ENCODE measurements at places on chromosomes 7 and 10.

- DNase-seq = peak; percentile 2
Measured at GRCh38 chr10:46251857-46252847, 34.6 kb upstream of the ANTXRL start.

GRCh38 chr7:111098011-111098925, 7.3 kb downstream of the LRRN3 start:
- DNase-seq = peak; percentile 55

- no peak for DNase-seq
Measured at GRCh38 chr7:110898516-110898915, 192.4 kb upstream of the LRRN3 start.

- no peak for DNase-seq
Measured at GRCh38 chr10:114279289-114279688, 40.2 kb downstream of the VWA2 start.

DNA sequence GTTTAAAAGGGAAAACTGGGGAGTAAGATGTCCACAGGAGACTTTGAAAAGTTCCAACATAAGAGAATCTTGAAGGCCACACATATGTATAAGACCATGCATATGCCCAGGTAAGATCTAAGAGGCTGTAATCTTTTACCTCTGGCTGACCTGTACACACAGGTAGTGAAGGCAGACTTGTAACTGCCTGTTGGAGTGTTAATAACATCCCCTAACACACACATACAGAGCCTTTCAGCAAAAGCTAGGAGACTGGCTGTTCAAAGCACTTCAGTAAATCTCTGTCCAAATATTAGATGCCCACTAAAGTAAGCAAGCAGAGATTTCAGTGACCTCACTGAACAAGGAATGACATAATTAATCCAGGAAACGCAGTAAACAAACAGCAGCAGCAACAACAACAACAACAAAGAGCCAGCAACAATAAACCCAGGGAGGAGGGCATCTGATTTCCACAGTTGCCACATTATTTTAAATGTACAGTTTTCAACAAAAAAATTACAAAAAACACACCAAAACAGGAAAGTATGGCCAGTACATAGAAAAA, 15.0 kb downstream of the CYP51A1 start:
- DNase-seq = no peak

DNA sequence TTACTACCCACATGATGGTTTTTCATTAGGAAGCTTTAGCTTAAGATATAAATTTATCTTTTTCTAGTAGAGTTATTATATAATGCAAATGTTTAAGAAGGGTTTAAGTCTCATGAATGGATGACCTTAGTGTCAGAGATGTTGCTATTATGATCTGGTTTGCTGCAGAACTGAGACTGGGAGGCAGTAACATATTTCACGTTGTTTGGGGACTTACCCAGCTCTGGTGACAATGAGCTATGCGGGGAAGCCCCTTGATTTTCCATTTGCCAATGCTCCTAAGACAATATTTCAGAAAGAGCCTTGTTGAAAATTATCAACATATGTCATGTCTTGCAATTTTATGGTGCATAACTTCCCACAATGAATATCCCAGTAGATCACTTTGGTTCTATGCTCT, 754.6 kb downstream of the REEP3 start:
- no peak for DNase-seq

DNA sequence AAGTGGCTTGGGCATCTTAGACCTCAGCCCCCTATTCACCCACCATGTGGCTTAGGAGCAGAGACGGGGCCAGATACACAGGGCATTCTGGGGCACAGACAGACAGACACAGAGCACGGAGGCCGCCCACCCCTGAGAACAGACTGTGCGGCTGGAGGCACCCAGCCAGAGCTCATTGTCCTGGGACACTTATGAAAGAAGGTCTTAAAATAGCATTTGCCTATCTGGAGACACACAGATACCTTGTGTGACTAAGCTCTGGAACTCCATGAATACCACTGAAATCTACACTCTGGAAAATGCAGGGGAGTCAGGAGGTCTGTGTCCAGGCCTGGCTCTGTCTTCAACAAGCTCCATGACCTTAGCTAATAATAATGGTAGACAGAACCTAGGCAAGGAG, 41.4 kb upstream of the ADO start:
- DNase-seq = no peak

GRCh38 chr7:18212308-18212707, 184.7 kb upstream of the PRPS1L1 start:
- DNase-seq = no peak

- DNase-seq = no peak
Measured at GRCh38 chr10:91597197-91597881, 35.5 kb downstream of the PPP1R3C start.

- no peak for DNase-seq
Measured at GRCh38 chr10:87657371-87657770, 2.3 kb upstream of the PAPSS2 start.

GRCh38 chr10:88253128-88253527, 330.0 kb downstream of the RNLS start:
- DNase-seq = no peak

GRCh38 chr10:100968863-100969186, 479 bp upstream of the SEMA4G start:
- no peak for DNase-seq

DNA sequence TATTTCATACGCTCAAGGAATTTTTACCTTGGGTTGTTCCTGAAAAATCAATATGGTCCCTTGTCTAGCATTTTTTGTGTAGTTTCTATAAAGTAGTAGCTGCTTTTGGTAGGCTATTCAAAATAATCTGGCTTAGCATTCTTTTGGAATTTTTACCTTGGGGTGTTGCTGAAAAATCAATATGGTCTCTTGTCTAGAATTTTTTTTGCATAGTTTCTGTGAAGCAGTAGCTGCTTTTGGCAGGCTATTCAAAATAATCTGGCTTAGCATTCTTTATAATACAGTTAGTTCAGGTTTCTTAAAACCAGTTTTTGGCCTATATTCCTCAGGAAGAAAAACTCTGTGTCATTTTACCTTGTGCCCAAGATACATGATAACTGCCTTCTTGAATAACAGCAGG, 301.9 kb downstream of the SUGCT start:
- DNase-seq = no peak

GRCh38 chr10:125095776-125096175, 64.6 kb downstream of the CTBP2 start:
- no peak for DNase-seq

- no peak for DNase-seq
Measured at GRCh38 chr7:35717013-35717412, 22.1 kb upstream of the HERPUD2 start.

DNA sequence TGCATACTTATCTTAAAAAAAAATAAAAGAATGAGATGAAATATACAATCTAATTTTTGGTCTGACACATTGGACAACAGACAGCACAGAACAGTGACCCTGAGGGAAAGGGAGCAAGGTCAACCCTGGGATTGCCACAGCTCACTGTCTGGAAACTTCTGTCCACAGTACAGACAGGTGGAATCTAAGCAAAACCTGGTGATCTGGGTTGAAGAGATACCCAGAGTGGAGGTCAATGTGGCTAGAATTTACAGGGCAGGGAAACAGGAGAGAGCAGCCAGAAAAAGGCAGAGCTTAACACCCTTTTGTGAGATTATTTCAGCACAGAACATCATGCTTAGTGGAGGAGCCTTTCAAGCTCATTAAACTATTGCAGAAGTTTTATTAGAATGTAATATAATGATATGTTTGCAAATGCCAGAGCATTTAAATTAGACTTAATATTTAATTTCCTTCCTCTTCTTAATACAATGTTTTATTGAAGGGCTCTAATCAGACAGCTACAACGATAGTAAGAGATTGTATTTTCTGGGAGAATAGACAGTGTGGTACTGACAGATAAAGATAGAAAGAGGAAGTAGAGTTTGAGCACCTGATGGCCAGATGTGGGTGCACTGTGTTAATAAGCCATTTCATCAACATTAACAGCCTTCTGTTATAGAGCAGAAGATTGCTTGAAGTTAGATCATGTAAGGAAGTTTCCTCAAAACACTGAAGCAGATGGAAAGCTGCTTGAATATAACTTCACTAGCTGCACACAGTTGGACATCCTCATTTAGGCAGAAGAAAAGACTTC, 309.4 kb downstream of the HGF start:
- no peak for DNase-seq

- no peak for DNase-seq
Measured at GRCh38 chr10:77264107-77264506, 373.5 kb downstream of the KCNMA1 start.

DNA sequence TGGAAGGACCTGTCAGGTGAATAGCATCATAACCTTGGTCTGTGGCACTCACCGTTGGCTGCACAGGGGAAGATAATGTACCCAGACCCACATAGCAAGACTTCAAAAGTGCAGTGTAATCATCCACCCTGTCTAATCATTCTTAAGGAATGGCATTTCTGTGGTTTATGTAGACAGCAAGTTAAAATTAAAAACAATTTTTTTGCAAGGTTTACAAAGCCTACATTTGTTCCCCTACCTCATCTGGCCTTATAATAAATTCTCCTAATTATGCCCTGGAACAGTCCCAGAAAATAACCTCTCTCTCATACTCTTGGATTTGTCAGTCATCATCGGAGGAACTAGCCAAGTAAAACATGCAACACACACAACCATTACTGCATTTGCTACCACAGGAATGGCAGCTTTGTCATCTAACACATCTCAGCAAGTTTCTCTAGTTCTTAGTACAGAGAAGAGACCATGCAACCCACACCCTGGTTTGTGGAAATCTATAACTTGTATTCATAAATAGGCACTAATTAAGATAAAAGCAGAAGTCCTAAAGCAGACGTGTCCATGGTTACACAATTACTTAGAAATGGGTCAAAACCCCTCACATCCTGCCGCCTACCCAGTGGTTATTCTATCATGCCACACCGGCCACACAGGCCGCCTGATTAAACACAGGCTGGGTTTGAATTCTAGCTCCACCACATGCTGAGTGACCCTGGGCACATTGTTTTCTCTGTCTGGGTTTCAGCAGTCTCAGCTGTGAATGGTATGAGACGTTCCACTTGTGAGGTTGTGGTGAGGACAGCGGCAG, 19.1 kb downstream of the ABLIM1 start:
- DNase-seq = no peak
